Activated naive CD4-positive, alpha-beta T cell treated with Interleukin-2 at 50 U/mL for 16 hours (primary cell): ENCODE measurements at places on chromosomes 5 and 9.

DNA sequence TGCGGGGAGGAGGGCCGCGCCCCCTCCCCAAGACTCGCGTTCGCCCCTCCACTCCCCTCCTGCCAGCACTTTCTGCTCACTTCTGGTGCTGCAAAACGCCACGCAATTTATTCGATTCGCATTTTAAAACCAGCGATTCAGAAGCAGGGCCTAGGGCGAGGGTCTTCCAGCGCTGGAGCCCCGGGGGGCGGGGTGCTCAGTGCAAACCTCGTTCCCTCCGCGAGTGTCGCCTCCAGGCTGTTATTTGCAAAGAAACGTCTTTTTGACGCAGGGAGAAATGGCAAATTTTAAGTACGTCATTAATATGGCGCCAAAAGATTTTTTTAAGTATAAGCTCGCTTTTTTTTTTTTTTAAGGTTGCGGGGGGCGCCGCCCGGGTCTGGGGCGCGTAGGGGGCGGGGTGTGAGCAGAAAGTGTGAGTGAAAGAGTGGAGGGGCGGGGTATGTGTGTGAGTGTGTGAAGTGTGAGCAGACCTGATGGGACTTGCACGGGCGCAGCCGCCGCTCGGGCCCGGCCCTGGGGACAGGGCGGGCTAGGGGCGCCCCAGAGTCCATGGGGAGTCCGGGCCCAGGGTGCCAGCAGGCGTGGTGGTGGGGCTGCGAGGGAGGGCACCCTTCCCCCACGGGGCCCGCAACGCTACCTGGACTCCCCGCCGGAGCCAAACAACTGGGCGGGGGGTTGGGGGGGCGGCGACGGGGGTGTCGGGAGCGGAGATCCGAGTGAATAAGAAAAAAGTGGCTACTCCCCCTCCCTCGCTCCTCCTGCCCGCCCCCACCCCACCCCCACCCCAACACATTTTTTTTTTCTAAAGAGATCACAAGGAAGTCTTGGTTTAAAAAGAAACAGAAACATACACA lies at the start of gene JADE2:
Gene JADE2 (plus strand): TSS at position 845 of the 857 bp plus-strand sequence. CDS start 10,188 bp downstream, outside the sequence.
- DNase-seq: peak; percentile 73

DNA sequence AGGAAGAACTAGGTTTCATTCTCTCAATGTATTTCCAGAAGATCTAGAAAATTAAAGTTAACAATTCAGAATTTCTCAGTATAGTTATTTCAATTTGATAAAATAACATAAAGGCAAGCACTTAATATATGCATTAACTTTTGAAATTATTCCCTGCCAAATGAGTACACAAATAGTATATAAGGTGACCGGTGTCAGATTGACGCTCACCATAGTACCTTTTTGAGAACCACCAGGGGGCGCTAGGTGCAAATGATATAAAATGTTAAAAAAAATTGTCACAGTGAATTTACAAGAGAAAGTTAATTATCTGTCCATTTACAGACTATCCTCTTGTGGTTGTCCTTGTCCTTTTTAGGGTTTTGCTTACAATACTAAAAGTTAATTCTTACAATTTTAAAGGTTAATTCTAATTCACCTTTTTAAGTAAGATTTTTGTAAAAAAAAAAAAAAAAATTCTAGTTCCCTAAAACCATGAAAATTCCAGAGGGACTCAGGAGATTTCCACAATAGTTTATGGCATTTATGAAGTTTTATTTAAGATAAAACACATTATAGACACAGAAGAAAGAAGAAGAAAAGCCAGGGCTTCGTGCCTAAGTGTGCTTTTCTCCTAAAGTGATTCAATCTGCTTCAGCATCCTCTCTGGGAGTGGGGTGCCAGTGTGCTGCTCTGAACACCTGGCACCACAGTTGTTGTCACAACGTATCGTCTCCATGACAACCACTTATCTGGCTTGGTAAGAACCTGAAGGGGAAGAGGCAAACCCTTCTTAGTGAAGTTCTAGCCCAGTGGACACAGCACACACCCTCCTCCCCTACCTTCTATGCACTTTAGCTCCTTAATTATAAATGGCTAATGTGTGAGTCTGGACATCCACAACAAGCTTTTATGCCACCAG lies 1.7 kb downstream of the ADAMTS16 start:
- DNase-seq: peak; percentile 39

DNA sequence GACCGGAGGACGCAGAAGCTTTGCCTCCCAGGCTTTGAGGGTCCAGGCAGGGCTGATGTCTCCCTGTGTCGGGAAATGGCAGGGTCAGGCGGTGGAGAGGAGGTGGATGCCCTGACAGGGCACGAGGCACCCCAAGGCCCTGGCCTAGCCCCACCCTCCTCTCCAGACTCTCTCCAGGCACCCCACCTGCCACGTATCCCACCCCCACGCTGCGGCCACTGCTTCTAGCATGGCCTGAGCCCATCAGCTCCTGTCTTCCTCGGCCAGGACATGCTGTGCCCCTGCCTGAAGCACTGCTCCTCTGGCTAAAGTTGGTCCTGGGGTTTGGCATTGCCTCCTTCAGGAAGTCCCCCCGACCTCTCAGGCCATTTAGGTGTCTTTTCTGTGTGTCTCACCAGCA lies 64.2 kb upstream of the RXRA start:
- no peak for DNase-seq

DNA sequence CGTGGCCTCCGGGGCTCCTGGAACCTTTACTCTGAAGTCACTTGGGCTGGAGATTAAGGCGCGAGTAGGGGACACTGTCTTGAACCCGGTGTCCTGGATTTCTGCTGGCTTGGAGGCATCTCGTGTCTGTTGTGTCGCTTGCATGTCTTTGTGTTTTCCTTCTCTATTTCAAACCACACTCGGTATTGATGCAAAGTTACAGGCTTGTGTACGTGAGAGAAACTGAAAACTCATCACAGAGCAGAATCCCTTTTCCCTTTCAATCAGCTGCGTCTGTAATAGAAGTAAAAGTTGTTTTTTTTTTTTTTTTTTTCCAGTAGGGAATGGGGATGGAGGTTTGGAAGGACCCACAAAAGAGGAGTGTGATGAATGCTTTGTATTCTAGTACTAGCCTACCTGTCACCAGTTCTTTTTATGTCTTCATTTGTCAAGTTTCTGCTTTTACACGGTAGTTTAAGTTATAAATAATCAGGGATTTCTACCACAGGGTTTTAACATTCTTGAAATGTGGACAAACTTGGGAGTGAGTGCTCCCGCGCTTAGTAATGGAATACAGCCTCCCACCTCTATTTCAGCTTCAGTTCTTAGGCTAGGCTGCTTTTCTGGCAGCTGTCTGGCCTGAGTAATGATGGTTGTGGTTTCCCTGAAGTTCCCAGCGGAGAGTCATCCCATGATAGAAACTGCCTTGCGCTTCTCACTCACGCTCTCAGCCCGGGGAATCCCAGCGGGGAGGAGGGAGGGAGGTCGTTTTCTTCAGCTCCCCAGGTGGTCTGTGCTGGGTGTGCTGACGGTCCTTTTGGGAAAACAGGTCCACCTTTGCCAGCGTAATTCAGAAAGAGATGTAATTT lies 763 bp downstream of the TJP2 start:
- peak; percentile 68 for DNase-seq

DNA sequence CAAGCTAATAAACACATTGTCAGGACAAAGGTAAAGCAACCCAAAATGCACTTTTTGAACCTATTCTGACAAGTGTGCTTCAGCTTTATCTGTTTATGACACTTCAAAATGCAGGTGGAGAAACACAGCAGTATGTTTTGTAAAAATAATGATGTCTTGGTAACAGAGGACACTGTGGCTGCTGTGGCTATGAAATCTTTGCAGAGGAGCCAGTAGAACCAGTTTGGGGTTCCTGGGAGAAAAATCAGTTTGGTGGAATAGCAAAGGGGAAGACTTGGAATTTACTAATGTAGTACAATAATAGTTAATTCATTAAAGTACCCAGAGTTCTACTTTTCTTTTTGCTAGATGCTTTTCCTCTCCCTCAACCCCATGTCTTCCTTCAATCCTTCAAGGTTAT lies 40.6 kb downstream of the SIL1 start:
- DNase-seq: no peak

DNA sequence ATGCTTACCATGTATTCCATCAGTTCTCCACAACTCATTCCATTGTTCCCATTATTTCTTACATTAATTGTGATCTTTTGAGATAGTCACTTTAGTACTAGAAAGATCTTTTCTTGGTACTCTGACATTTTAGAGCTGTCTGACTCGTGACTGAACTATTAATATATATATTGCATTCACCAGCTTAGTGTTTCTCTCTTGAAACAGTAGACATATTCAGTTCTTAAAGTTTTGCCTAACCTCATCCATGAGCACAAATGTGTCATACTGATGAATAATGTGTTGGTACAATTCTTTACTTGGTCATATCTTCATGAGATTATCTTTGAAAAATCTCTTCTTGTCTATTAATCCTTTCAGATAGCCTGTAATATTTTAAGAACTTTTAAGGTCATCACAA lies 74.3 kb downstream of the NLN start:
- no peak for DNase-seq

DNA sequence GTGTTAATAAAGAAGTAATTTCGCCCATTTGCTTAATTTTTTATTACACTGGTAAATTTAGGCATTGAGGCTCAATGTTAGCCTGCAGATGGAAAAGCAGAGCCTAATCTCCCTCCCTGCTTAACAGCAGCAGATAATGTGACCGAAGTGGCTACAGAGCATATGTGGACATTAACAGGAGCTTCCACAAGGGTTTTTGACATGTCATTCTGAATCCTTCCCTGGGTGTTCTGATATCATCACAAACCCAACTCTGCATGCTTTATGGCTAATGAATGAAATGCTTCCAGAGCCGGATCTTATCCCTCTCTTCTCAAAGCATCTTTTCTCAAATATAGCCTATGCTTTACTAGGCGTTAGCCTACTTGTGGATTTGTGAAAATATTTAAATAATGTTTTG lies 208.6 kb downstream of the CAAP1 start:
- DNase-seq: no peak

DNA sequence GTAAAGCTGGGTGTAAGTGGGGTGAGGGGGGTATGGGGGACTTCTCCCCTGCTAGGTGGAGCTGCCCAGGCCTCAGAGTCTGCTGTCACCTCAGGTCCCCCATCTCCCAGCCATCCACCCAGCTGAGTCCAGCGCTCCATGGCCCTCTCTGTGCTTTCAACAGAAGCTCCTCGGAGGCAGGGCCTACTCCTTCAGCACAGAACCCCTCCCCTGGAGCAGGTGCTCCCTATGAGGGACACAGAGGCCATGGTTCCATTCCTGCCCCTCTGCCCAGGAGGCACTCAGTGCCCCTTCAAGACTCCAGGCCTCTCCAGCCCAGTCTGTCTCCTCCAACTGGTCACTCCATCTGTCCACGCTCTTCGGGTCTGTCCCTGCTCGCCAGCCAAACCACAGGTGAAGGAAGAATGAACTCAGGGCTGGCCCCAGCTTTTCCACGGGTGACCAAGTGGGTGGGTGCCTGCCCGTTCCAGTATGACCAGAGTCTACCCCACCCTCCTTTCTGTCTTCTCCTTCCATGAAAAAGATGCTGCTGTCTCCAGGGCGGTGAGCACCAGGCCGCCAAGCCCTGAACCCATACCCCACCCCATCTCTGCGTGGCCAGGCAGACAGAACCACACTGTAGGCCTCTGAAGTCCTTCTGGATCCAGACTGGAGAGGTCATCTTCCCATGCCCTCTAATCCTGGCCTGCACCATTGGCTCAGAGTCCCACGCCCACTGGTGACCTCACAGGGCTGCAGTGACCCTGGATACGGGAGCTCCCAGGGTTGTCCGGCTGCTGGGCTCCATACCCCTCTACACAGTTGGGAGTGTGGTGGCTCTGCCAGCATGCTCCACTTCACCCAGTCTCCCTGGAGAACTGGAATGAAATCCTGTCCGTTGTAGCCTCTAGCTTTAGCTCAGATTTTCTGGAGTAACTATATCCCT lies 11.9 kb downstream of the GBGT1 start:
- DNase-seq: no peak

DNA sequence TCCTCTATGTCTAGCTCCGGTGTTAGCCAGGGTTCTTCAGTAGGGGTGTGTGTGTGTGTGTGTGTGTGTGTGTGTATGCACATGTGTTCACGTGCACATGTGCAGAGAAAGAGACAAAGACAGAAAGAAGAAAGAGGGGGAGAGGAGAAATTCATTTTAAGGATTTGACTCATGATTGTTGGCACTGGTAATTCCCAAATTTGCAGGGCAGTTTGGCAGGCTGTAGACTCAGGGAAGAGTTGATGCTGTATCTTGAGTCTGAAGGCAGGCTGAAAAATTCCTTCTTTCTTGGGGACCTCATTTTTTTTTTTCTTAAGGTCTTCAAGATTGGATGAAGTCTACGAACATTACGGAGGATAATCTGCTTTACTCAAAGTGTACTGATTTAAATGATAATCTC lies 335.7 kb downstream of the NSG2 start:
- DNase-seq: no peak

DNA sequence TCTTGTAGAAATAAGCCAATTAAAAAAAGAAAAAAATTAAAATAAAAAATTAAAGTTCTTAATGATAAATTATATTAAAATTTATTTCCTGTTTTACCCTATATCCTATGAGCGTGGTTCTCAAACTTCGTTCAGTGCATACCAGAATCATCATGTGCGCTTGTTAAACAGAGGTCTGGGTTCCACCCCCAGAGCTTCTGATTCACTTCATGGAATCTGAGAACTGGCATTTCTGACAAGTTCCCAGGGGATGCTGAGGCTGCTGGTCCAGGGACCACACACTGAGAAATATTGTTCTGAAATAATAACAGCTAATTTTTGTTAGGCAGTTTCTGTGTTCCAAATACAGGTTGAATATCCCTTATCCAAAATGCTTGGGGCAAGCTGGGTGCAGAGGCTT lies 79.3 kb downstream of the TMC1 start:
- DNase-seq: no peak

DNA sequence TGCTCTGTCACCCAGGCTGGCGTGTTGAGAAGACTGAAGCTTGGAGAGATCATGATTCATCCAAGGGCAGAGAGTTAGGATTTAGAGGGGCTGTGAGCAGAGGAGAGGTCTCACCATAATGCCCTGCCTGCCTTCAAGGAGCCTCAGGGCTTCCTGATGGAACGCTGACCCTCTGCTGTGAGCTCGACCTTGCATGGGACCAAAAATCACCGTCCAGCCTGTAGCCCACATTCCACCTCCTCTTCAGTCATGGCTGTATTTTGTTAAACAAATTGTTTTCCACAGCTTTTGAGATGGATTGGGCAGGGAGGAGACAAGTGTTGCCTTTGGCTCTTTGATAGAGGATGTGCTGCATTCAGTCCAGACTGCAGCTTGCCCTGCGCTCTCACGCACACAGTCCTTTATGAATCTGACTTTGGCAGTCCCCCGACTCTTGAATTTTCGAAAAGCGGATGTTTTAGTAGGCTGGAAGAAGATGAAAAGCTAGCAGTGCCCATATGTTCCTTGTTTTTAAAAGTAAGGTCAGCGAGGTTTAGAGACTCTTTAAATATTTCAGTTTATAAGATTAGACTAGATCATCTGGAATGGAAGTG lies 79.5 kb downstream of the MVB12B start:
- no peak for DNase-seq
